Hindlimb muscle (tissue), 1 donor: ENCODE measurements at places on chromosomes 2 and 18.
A peak's percentile ranks its signal among the peaks of the same experiment; 100 is the strongest.

DNA sequence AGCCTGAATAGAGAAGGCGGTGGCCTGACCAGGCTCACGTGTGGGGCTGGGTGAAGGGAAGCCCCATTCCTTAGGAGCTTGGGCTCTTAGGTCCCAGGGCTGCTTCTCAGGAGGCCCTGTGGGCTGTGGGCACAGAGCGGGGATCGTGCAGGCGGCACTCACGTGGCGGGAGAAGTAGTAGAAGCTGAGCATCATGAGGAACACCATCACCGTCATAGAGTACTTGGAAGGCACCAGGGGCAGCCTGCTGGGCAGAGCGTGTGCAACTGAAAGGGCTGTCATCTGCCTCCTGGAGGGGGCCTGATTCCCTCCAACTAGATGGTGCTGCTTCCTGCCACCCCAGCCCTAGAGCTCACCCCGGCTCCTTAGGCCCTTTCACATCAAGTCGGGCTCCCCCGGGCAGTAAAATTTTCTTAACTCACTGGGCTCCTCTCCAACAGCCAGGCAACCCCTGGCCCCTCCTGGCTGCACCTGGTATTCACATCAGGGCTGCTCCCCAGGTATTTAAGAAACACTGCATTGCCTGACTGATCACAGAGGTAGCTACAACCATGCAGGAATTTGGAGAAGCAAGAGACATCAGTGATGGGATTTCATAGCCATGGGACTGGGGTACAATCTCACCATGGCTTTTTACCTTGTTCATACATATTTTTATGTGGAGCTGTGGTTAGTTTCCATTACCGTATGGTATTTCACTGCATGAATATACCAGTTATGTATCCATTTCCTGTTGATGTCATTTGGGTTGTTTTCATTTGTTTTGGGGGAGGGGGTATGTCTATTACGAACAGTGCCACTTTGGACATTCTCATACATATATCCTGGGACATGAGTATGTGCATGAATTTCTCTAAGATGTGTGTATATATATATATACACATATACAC is 32.9 kb downstream of the CENPO start:
- DNase-seq, result no peak

DNA sequence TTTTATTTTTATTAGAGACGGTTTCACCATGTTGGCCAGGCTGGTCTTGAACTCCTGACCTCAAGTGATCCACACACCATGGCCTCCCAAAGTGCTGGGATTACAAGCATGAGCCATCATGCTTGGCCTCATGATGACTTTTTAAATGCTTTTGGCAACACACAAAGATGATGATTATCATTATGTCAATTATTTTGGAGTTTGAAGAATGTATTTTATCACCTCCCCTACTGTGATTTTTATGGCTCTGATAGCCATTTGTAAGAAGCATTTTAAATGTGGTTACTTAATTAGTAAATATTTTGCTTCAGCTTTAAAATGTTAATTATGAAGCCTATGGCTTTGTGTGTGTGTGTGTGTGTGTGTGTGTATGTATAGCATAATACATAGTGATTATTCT is 45.1 kb upstream of the RAB27B start:
- DNase-seq, result no peak

GRCh38 chr2:40321016-40321623 is 130.8 kb downstream of the SLC8A1 start:
- no peak for DNase-seq

DNA sequence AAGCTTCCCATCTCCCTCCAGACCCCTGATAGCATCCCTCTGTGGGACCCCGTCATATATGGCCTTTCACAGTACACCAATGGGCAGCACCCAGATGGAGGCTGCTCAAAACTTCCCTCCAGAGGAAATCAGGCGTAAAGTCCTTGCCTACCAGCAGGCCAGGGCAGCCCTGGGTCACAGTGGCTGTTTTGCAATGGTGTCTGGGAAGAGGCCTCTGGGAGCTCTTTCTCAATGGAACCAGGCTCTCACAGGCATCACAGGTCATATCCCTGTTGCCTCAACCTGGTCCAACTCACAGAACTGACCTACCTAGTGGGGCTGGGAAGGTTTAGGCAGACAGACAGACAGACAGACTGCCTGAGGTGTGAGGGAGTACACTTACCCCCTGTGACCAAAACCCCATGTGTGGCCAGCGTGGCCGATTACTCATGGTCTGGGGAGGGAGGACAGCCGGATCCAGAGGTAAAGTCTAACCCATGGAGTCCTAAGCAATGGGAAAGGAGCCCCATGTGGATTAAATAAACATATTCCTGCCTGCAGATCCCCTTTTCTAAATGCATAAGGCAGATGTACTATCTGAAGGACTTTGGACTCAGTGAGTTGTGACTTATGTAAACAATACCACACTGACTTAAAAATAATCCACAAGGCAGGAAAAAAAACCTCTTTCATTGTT is 58.2 kb downstream of the BCL2L11 start:
- DNase-seq, result no peak

DNA sequence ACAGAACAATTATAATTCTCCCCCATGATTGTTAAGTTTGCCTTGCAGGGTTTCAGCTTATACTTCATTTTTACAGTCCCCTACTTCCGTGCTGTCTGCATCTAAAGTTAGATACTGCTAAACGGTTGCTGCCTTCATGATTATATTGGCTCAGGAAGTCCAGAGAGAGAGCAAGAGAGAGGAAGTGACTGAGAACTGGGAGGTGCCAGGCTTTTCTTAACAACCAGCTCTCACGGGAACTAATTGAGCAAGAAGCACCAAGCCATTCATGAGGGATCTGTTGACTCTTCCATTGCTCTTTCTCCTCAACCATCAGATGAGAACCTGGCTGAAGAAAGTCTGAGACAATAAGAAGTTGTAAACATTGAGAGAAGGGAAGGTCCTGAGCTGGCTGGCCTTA is 125.5 kb upstream of the SIX2 start:
- no peak for DNase-seq

GRCh38 chr2:240637901-240638345 is 12.6 kb downstream of the GPR35 start:
- DNase-seq, result no peak

- DNase-seq, result no peak
Measured at GRCh38 chr2:28662044-28662443, 89.6 kb upstream of the PPP1CB start.

DNA sequence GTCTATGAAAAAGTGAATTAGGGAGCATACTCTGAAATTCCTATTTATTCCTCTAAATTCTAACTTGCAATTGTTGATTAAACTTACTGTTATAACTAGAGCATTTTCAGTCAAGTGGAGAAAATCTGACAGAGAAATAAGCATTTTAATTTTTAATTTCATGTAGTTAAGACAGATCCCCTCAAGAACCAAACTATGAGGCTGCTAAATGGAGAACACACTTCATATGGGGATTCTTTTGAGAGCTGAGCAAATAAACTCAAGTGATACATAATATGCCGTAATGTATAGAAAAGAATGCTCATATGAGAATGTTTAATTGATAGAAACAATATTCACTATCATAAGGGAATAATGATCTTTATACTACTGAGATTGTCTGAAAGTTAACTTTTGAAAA is 340.8 kb downstream of the ERBB4 start:
- DNase-seq, result no peak

DNA sequence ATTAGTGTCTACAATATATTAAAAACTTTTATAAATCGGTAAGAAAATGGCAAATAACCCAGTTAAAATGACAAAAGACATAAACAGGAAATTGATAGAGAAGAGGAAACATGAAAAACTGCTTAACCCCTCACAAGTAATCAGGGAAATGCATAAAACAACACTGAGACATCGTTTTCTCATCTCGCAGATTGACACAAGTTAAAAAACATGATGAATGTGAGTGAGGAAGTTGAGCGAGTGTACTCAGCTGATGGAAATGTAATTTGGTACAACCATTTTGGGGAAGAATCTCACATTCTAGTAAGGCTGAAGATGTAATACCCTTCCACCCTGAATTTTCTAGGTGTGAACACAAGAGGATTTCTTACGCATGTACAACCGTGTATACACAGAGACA is 18.0 kb upstream of the THOC1 start:
- no peak for DNase-seq

GRCh38 chr18:58556331-58557007 is 72.4 kb downstream of the ALPK2 start:
- no peak for DNase-seq

GRCh38 chr2:181483876-181484275 is 26.7 kb downstream of the ITGA4 start:
- DNase-seq, result no peak

GRCh38 chr2:9675415-9676351 is 44.9 kb upstream of the YWHAQ start:
- DNase-seq, result no peak

DNA sequence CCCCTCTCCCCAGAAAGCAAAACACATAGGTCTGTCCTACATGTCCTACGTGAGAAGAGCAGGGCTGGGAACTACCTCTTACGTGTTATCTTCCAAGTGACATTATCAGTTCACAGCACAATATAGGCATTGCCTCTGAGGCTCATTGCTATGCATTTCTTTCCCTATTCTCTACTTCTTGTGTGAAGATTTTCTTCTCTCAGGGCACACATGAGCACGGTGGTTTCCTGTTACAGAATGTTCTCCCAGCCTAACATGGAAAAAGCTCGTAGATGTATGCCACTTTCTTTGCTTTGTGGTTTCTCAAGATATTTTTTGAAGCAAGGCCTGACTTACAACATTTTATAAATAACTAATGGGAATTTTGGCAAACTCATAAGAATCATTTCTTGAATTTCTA is 19.4 kb upstream of the DSC3 start:
- no peak for DNase-seq

GRCh38 chr2:186456941-186457340 is 29.1 kb upstream of the ZC3H15 start:
- DNase-seq, result no peak

DNA sequence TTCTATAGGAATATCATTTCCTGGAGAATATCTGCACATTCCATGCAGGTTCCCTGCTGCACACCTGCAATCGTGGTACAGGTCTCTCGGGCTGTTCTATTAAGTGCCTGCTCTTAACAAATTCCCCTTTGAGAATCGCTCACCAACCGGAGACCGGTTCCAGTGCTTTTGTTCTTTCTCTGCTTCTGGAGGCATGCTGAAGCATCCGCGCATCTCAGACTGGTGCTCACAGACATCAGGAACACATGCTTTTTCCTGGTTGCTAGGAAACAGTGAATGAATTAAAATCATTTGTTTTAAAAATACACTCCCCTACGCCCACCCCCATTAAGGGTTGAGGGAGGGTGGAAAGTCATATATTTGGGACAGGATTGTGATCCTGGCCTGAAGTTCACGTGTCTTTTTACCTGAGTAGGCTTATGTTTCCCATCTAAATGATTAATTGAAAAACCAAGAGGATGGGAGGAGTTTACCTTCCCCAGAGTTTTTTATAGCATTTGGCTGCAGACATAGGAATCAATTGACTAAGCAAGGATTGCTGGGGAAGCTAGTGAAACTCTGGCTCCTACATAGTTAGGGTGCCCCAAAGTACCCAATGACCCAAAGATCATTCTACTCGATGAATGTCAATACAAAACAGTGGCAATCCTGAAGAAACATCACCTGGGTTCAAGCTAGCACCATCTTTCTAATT is at the start of gene C2orf80:
Gene C2orf80, minus strand, starts transcription at position 221 of the 694 bp plus-strand sequence. CDS start 3,044 bp downstream, outside the sequence.
- DNase-seq, result no peak

GRCh38 chr2:40725040-40725439 is 273.1 kb upstream of the SLC8A1 start:
- DNase-seq, result no peak

- no peak for DNase-seq
Measured at GRCh38 chr2:228652366-228652765, 470.9 kb upstream of the SPHKAP start.

GRCh38 chr2:238238766-238239542 is 884 bp downstream of the HES6 start:
- DNase-seq, result no peak

- no peak for DNase-seq
Measured at GRCh38 chr2:219332542-219332941, at the start of gene RESP18. Gene RESP18 (minus strand): TSS chr2:219332744.

GRCh38 chr18:78309307-78309706 is 670.3 kb upstream of the SALL3 start:
- no peak for DNase-seq

GRCh38 chr2:71548646-71549425 is 95.5 kb downstream of the DYSF start:
- peak; percentile 73 for DNase-seq

DNA sequence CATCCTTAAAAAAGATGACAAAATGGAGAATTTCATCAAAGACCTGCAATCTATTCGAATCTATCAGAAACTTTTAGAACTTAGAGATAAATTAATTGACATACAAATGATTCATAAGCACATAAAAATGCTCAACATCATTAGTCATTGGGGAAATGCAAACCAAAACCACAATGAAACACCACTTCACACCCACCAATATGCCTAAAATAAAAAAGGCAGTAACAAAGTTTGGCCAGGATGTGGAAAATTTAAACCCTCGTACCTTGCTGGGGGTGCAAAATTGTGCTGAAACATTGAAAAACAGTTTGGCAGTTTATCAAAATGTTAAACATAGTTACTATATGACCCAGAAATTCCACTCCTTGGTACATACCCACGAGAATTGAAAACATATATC is 11.5 kb upstream of the EIF2AK3 start:
- no peak for DNase-seq

GRCh38 chr2:71843391-71843850 is 304.2 kb downstream of the CYP26B1 start:
- DNase-seq, result no peak

DNA sequence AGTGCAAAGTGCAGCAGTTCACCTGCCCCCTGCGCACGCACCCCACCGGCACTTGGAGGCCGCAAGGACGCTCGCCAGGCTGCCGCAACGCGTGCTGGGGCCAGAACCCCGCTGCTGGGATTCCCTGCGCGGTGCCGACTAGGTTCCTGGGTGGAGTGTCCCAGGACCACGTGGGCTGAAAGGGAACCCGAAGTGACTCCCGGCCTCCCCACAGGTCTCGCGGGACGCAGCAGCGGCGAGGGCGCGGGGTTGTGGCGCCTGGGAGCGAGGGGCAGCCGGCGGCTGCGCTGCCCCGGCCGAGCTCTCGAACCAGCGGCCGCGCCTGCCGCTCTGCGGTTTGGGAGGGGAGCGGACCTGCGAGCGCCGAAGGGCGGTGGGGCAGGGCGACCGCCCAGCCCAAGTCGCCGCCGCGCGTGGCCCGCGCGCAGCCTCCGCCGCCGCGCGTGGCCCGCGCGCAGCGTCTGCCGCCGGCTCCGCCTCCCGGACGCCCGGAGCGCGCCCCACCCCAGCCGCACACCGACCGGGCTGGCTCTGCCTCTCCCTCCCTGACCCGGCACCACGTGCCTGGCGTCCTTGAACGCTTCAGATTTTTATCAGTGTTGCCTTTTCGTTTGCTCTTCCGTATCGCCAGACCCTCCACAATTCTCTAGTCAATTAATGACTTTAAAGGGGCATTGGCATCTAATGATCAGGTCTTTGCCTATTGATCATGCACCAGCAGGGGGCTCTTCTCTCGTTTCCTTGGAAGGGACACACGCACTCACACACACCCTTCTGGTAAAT is at the start of gene FTCDNL1:
Gene FTCDNL1, minus strand, starts transcription at position 475 of the 783 bp plus-strand sequence. CDS start 2,230 bp downstream, outside the sequence.
- peak; percentile 80 for DNase-seq
